ENCODE measurements at places on chromosomes 3 and 15. TPM values are rescaled to one million over a fixed set of nuclear protein-coding genes. Genes with fewer than 3 reads are reported as not detected.

DNA sequence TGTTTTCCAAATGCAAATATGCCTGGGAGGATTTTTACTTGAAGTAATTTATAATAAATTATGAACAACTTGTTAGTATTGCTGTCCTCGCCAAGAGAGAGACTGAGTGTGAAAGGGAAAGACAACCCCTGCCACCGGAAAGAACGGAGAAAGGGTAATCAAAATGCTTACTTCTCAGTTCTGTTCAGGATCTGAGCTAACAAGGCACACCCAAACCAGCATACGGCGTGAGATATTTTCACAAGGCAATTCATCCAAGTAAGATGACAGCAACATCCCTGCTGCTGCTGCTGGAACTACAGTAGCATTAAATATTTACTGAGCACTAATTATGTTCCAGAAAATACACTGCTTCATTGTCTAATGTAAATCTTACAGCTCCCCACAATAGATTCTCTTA, 96.1 kb downstream of the KBTBD8 start:
- H3K27ac ChIP-seq = no peak overlapping the region
- no peaks in the 10 kb centered on the region for H3K27me3 ChIP-seq
- no peak for DNase-seq
- H3K4me3 ChIP-seq = no peak overlapping the region
- H3K4me1 ChIP-seq = peaks cover 3% of the 10 kb centered on the region

DNA sequence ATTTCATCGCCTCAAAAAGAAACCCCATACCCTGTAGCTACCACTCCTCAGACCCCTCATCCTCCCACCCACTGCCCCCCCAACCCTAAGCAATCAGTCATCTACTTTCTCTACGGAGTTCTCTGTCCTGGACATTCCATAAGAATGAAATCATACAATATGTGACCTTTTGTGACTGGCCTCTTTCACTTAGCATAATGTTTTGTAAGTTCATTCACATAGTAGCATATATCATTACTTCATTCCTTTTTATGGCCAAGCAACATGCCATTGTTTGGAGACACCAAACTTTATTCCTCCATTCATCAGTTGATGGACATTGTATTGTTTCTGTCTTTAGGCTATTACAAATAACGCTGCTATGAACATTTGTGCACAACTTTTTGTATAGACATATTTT, 64.2 kb downstream of the TNIK start:
- H3K36me3 ChIP-seq = no peaks in the 10 kb centered on the region
- no peak overlapping the region for H3K27ac ChIP-seq
- H3K4me1 ChIP-seq = peaks cover 2% of the 10 kb centered on the region
- peak; percentile 31 for DNase-seq
- H3K27me3 ChIP-seq = no peaks in the 10 kb centered on the region
- H3K4me3 ChIP-seq = no peak overlapping the region

RASA2 gene
- 22.5 TPM for total RNA-seq

ITGA11 gene
- 2.5 TPM for total RNA-seq

GXYLT2 gene
- 11.4 TPM for total RNA-seq

- H3K27me3 ChIP-seq = no peaks in the 10 kb centered on the region
- DNase-seq = peak; percentile 32
- 0 out of 2 replicates have a peak, but pooled peaks cover 2% of the 10 kb centered on the region for H3K4me1 ChIP-seq
Measured at GRCh38 chr15:71366926-71367325, 251.7 kb downstream of the THSD4 start.

- H3K4me1 ChIP-seq = no peaks in the 10 kb centered on the region
- H3K27me3 ChIP-seq = no peaks in the 10 kb centered on the region
- DNase-seq = no peak
- H3K27ac ChIP-seq = no peak overlapping the region
Measured at GRCh38 chr3:193132964-193133363, 108.1 kb upstream of the PLAAT1 start.

- no peaks in the 10 kb centered on the region for H3K36me3 ChIP-seq
- no peak overlapping the region for H3K27ac ChIP-seq
- H3K4me3 ChIP-seq = no peak overlapping the region
- peak; percentile 78 for DNase-seq
- H3K4me1 ChIP-seq = peaks cover 23% of the 10 kb centered on the region
- H3K27me3 ChIP-seq = no peaks in the 10 kb centered on the region
Measured at GRCh38 chr3:187920030-187920429, 174.8 kb upstream of the BCL6 start.

LYZL4 gene
- total RNA-seq = not detected

DNA sequence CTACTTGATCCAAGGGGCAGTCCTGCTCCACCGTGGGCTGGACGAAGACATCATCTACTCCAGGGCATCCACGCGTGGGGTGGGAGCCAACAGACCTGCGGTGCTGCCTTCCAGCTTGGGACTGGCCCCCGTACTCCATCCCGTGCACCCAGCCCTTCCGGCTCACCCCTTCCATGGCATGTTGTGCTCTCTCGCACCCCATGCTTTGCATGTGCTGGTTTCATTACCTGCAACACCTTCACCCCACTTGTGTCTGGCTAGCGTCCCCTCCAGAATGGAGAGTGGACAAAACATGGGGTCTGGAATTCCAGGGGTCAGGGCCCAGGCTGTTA, 30.2 kb downstream of the SEMA7A start:
- no peak for DNase-seq
- no peak overlapping the region for H3K27ac ChIP-seq
- H3K4me3 ChIP-seq = no peak overlapping the region

CYP11A1 gene
- 0.28 TPM for total RNA-seq

GRCh38 chr3:186090901-186091300, 18.0 kb downstream of the ETV5 start:
- DNase-seq = no peak
- H3K27me3 ChIP-seq = no peaks in the 10 kb centered on the region
- H3K4me3 ChIP-seq = no peak overlapping the region

GRCh38 chr3:184537885-184538665, 23.5 kb upstream of the EPHB3 start:
- H3K4me3 ChIP-seq = no peak overlapping the region
- DNase-seq = no peak
- H3K27ac ChIP-seq = no peak overlapping the region
- no peaks in the 10 kb centered on the region for H3K4me1 ChIP-seq

- H3K27me3 ChIP-seq = no peaks in the 10 kb centered on the region
- no peaks in the 10 kb centered on the region for H3K4me1 ChIP-seq
- H3K4me3 ChIP-seq = peak overlapping the region; percentile 58
- H3K36me3 ChIP-seq = no peaks in the 10 kb centered on the region
- peak; percentile 42 for DNase-seq
- H3K27ac ChIP-seq = no peak overlapping the region
Measured at GRCh38 chr3:89113893-89114840, 6.7 kb downstream of the EPHA3 start.
